ENCODE measurements at places on chromosomes 2 and 18.

- H3K4me1 ChIP-seq, result no peaks in the 10 kb centered on the region
- H3K27me3 ChIP-seq, result no peaks in the 10 kb centered on the region
- H3K36me3 ChIP-seq, result no peaks in the 10 kb centered on the region
- H3K4me3 ChIP-seq, result no peak overlapping the region
- no peak for DNase-seq
These were observed 106.8 kb downstream of the ALPK2 start for GRCh38 chr18:58522132-58522531.

- no peak overlapping the region for H3K4me3 ChIP-seq
- no peaks in the 10 kb centered on the region for H3K4me1 ChIP-seq
- DNase-seq, result no peak
- H3K27ac ChIP-seq, result no peak overlapping the region
- no peaks in the 10 kb centered on the region for H3K27me3 ChIP-seq
These were observed 229.2 kb downstream of the MYT1L start for GRCh38 chr2:2101924-2102323.

DNA sequence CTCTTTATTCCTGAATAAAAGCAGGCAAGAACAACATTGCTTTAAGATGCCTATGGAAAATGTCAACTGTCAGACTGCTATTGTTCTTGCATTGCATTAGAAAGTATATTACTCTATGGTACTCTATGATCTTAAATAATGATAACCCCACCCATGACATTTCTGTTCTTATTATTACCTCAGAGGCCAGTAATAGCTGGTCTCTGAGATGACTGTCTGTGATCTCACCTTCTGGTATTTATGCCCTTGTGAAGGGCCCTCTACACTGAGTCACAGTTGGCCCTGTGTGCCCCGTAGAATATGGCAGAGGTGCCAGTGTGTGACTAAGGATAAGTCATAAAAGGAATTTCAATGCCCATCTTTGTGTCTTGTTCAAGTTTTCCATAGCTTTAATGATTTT is 61.0 kb downstream of the SPP2 start:
- H3K4me1 ChIP-seq, result no peaks in the 10 kb centered on the region
- DNase-seq, result no peak
- H3K36me3 ChIP-seq, result no peaks in the 10 kb centered on the region
- H3K27me3 ChIP-seq, result no peaks in the 10 kb centered on the region
- H3K4me3 ChIP-seq, result no peak overlapping the region

DNA sequence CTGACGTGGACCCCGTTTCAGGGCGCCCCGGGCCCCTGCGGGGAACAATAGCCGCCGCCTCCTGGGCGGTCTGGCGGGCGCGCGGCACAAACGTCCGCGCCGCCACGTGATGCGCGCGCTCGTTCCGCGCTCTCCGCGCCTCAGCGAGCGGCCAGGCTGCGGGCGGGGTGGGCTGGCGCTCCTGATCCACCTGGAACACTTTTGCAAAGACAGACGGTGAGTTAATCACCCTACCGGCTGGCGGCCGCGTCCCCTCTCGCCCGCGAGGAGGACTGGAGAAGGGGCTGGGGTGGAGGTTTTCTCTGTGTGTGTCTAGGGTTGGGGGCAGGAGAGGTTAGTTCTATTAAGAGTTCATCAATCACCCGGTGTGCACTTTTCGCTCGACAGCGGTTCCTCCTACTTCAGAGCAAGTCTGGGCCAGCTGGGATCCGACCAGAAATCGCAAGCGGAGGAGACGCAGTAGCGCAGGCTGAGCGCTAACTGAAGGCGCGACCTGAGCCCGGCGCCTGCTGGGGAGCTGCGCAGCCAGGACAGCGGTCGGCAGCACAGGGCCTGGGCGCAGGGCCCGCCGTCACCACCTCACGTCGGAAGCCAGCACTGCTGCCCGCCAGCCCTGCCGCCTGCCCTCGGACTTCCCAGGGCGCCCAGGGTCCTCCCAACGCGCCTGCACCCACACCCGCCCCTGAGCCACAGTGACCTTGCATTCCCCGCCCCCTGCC is 10.3 kb upstream of the HOXD1 start:
- peak; percentile 62 for DNase-seq
- no peaks in the 10 kb centered on the region for H3K36me3 ChIP-seq
- H3K4me3 ChIP-seq, result peak overlapping the region; percentile 31
- no peaks in the 10 kb centered on the region for H3K4me1 ChIP-seq
- H3K27ac ChIP-seq, result peak overlapping the region; percentile 78

GRCh38 chr2:218393750-218394290 is 5.8 kb upstream of the CTDSP1 start:
- DNase-seq, result no peak
- H3K27me3 ChIP-seq, result no peaks in the 10 kb centered on the region
- H3K4me1 ChIP-seq, result no peaks in the 10 kb centered on the region
- no peak overlapping the region for H3K4me3 ChIP-seq
- no peaks in the 10 kb centered on the region for H3K36me3 ChIP-seq
- H3K27ac ChIP-seq, result no peak overlapping the region

DNA sequence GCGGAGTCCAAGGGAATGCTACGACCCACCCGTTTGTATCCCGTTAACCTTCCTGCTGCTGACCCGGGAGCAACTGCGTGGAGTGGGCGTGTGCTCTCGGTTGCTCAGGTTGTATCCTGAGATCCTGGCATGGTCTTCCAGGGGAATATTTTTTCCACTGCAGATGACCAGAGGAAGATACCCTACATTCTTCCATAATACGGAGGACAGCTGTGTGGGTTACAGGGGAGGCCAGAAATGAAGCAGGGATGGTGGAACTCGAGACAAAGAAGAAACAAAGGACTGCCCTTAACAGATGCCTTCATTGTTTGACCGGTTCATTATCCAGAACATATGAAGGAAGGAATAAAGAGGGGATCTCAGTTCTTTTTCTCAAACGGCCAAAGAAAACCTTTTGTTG is 39.8 kb upstream of the CAB39 start:
- no peaks in the 10 kb centered on the region for H3K27me3 ChIP-seq
- no peak overlapping the region for H3K27ac ChIP-seq
- no peak overlapping the region for H3K4me3 ChIP-seq
- no peaks in the 10 kb centered on the region for H3K36me3 ChIP-seq
- DNase-seq, result no peak
